ENCODE measurements at places on chromosomes 2 and 18.

DNA sequence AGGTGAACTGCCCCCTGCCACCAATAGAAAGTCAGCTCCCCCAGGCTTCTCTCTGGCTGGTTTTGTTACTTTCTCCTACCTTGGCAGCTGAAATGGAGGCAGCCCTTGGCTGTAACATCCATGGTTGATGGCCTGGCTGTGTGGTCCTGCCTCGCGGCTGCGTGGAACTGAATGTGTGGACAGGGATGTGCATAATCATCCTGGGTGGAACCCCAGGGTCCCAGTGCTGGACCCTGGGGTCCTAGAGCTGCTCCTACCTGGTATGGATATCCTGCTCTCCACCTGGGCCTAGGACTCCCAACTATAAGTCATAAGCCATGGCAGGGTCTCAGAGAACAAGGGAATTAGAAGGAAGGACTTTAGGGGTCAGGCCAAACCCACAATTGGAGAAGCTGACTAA lies 93.5 kb downstream of the CAPN13 start:
- H3K36me3 ChIP-seq: no peaks in the 10 kb centered on the region
- no peaks in the 10 kb centered on the region for H3K4me1 ChIP-seq
- no peak overlapping the region for H3K4me3 ChIP-seq
- no peak for DNase-seq

DNA sequence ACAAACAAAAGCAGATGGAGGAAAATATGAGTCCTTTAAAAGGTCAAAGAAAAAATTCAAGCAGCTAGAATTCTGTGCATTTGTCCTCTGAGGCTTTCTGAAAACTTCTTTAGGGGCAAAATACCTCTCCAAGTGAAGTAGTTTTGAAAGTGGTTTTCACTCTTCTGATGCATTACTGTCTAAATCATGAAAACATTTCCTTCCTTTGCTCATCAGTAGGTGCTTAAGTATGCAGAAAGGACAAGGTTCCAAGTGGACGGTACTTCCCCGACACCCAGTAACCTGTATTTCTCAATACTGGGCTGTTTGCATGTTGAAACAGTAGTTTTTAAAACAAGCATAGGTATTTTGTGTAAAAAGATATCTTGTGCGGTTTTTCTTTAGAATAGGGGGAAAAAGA lies 189.1 kb upstream of the ERBB4 start:
- H3K27ac ChIP-seq: no peak overlapping the region
- no peaks in the 10 kb centered on the region for H3K27me3 ChIP-seq
- no peaks in the 10 kb centered on the region for H3K36me3 ChIP-seq
- DNase-seq: no peak

GRCh38 chr2:150643114-150643725 lies 155.8 kb upstream of the RND3 start:
- H3K27me3 ChIP-seq: no peaks in the 10 kb centered on the region
- H3K4me3 ChIP-seq: no peak overlapping the region
- H3K4me1 ChIP-seq: no peaks in the 10 kb centered on the region
- DNase-seq: no peak
- no peaks in the 10 kb centered on the region for H3K36me3 ChIP-seq

DNA sequence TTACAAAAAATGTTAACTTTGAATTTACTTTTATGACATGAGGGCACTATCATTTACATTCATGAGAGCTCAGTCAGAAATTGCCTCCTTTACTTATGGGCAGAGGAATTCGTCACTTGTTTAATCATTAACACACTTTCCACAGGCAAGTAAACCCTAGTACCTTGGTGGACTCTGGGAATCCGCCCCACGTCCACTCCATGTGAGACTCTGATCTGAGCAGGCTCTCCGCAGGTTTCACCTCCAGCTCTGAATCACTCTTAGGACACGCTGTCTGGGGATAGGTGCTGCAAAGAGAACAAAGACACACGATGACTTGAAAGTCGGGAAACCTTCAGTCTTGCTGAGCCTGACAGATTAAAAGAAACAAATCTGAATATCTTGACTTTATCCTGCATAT lies 73.6 kb downstream of the LPIN2 start:
- H3K27me3 ChIP-seq: no peaks in the 10 kb centered on the region
- no peak overlapping the region for H3K4me3 ChIP-seq
- H3K36me3 ChIP-seq: peaks cover 46% of the 10 kb centered on the region
- no peak overlapping the region for H3K27ac ChIP-seq

DNA sequence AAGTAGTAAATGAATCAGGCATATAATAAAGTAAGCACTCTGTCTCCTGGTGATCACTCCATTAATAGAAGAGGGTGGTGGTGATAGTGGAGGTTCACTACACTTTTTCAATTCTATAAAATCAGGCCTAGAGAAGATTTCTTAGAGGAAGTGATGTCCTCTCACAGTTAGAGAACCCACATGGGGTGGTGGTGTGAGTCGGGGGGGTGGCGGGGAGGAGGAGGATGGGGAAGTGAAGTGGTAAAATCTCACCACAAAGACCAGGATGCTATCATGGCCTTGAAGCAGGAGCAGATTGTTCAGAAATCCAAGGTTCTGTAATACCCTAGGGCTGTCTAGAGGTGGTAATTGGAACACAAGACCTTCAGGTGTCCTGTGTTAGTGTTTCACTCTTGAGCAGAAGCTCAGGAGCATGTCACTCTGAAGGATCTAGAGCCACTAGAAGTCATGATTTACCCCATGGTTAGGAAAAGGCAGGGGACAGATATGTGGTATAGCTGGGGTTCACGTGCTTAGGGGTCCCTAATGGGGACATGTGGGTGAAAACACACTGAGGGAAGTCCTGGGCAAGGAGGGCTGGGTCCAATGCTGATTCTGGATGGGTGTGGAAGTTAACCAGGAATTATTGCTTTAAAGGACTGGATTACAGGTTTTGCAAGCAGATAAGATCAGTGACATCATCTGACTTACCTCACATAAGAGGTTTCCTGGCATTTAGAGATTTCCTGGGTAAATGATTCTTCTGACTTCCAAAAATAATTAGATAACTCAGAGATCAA lies 31.0 kb downstream of the RNF125 start:
- no peak overlapping the region for H3K4me3 ChIP-seq
- H3K27ac ChIP-seq: peak overlapping the region; percentile 28
- DNase-seq: peak; percentile 73
- peaks cover 15% of the 10 kb centered on the region for H3K4me1 ChIP-seq
- no peaks in the 10 kb centered on the region for H3K36me3 ChIP-seq

GRCh38 chr2:240287011-240287410 lies 146.6 kb upstream of the OTOS start:
- H3K4me3 ChIP-seq: no peak overlapping the region
- H3K36me3 ChIP-seq: no peaks in the 10 kb centered on the region
- H3K27me3 ChIP-seq: no peaks in the 10 kb centered on the region
- no peaks in the 10 kb centered on the region for H3K4me1 ChIP-seq

GRCh38 chr2:241776336-241777169 lies at the start of gene GAL3ST2:
GAL3ST2 (plus strand) TSS chr2:241776822; CDS start chr2:241776956, 134 bp downstream.
- H3K4me1 ChIP-seq: peaks cover 4% of the 10 kb centered on the region
- no peak within 1 kb of the TSS for H3K27ac ChIP-seq
- no peak within 1 kb of the TSS for H3K4me3 ChIP-seq
- H3K36me3 ChIP-seq: no peaks in the 10 kb centered on the region

GRCh38 chr2:48232351-48232750 lies 297.6 kb upstream of the STON1 start:
- no peaks in the 10 kb centered on the region for H3K36me3 ChIP-seq
- no peak for DNase-seq
- H3K27me3 ChIP-seq: no peaks in the 10 kb centered on the region
- no peaks in the 10 kb centered on the region for H3K4me1 ChIP-seq
- no peak overlapping the region for H3K27ac ChIP-seq

DNA sequence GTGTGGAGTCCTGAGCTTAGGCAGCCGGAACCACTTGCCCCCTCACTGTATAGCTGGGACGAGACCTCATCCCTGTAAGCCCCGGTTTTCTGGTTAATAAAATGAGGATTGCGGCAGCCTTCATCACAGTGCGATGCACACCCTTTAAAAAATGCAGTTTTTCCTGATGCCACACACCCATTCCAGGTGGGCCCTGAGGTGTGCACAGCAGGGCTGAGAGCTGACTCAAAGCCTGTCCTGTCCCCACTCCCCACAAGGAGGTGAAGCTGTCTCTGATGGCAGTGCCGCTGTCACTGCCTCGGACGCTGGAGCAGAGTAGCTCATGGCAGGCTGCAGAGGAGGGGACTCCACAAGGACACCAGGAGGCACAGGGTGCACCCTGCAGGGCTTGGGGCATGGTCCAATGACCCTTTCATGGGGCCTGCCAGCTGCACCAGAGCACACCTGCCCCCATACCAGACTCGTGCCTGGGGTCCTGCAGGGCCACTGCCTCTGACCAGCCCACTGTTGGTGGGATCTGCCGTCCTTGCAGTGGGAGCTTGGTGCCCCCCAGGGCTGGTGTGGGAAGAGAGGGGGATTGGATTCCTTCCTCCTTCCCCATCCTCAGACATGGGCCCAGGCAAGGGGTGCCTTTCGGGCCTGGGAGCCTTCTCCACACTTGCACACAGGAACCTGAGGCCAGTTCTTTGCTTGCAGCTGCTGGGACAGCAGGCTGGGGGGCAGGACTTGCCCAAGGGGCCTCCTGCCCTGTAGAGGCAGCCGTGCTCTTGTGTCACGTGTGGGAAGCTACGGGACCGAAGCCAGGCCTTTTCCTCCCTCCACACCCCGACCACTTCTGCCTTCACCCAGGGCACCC lies 22.8 kb downstream of the GPC1 start:
- H3K27me3 ChIP-seq: peaks cover 15% of the 10 kb centered on the region
- H3K4me1 ChIP-seq: peaks cover 5% of the 10 kb centered on the region
- H3K36me3 ChIP-seq: no peaks in the 10 kb centered on the region
- no peak for DNase-seq
- H3K27ac ChIP-seq: no peak overlapping the region

DNA sequence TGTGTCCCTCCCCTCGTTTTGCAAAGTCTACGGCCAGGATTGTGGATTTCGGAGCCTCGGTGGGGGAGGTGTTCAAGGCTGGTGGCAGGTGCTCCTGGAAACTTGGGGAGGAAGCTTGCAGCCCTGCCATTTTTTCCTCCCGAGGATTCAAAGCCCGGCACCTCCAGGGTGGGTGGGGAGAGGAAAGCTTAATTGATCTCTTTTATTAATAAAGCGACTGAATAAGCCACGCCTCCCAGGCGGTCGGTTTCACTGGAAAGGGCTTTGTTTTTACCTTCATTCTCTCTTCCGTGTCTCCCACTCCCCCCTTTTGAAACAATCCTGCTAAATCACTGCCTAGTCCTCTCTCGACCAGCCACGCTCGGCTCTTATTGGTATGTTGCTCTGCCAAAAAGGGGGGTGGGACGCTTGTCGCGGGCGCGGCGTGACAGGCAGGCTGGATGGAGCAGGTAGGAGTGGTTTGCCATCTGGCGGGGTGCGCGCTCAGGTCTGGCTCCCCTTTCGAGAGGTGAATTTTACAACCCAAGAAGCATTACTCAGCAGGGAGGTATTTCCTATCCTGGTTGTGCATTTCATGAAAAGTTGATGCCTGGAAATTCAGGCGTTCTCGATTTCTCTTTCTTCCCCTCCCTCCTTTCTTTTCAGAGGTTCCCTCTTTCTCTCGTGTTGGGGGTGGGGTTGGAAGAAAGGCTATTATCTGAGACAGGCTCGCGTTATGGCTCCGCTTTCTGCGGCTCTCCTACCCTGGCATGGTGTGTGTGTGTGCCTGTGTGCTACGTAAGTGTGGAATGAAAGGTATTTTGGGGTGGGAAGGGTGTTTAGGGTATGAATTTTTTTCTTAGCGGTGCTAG lies 1.4 kb downstream of the NEDD4L start:
- H3K36me3 ChIP-seq: no peaks in the 10 kb centered on the region
- peak overlapping the region; percentile 78 for H3K27ac ChIP-seq
- no peaks in the 10 kb centered on the region for H3K27me3 ChIP-seq
- peak; percentile 90 for DNase-seq
- peaks cover 13% of the 10 kb centered on the region for H3K4me1 ChIP-seq

DNA sequence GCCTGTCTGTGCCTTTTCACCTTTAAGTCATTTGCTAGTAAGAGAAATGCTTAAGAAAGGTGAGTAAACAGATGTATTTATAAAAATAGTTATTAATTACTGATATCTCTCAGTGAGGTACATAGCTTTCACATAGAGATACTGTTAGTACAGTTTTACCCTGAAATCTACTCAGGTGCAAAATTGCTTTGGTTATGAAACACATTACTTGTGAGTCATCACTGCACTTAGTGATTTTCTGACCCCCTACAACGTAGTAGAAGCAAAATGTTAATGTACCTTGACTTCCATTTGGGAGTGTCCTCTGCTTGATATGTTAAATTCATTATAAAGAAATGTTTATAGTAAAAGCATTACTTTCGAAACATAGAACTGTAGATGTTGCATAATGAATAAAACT lies 6.5 kb downstream of the GLS start:
- no peaks in the 10 kb centered on the region for H3K27me3 ChIP-seq
- no peak for DNase-seq
- peaks cover 40% of the 10 kb centered on the region for H3K4me1 ChIP-seq
- no peaks in the 10 kb centered on the region for H3K36me3 ChIP-seq

GRCh38 chr2:241733391-241734207 lies 831 bp upstream of the D2HGDH start:
- peak overlapping the region; percentile 73 for H3K27ac ChIP-seq
- DNase-seq: no peak
- H3K4me1 ChIP-seq: peaks cover 14% of the 10 kb centered on the region
- H3K36me3 ChIP-seq: no peaks in the 10 kb centered on the region
- H3K4me3 ChIP-seq: peak overlapping the region; percentile 98

GRCh38 chr18:23442958-23443357 lies 10.1 kb upstream of the RIOK3 start:
- H3K27me3 ChIP-seq: no peaks in the 10 kb centered on the region
- H3K27ac ChIP-seq: no peak overlapping the region
- no peaks in the 10 kb centered on the region for H3K36me3 ChIP-seq
- no peaks in the 10 kb centered on the region for H3K4me1 ChIP-seq

DNA sequence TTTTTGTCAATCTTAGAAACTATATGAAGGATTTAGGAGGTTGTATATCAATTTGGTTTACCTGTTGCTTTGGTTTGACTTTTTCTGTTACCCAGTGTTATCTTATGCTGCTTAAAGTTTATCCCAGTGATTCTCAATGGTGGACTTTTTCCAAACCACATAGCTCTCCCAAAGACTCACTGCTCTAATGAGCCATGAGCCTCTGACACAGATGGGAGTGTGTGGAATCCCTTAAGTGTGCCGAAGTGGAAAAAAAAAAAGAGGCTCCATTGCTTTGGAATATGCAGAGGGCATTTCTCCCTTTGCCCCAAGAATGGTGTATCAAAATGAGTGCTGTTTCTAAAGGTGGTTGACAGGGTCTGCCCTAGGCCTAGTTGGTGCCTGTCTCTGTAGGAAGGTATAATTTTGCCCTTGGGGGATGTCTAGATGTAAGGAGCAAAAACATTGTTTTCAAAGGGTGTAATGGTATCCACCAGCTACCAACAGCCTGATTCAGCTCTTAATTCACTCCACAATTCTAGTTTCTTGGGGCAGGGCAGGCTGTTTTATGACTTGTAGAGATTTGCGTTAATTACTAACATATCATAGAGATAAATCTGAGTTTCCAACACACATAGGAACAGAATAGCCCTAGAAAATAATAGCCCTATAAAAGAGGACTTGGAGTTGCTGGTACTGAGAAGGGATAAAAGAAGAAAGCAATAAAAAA lies 64.3 kb upstream of the CYP26B1 start:
- no peak for DNase-seq
- H3K4me3 ChIP-seq: no peak overlapping the region
- H3K27ac ChIP-seq: no peak overlapping the region
- no peaks in the 10 kb centered on the region for H3K27me3 ChIP-seq

Measured in upper lobe of right lung (tissue), 1 donor.